Stimulated activated CD8-positive, alpha-beta memory T cell treated with anti-CD3 and anti-CD28 coated beads, Interleukin-4, amount 100 ng/mL, for 48 hours (primary cell): ENCODE measurements at places on chromosomes 6 and 20.

GRCh38 chr20:46468508-46468907 lies 44.9 kb downstream of the ZNF334 start:
- DNase-seq: no peak

DNA sequence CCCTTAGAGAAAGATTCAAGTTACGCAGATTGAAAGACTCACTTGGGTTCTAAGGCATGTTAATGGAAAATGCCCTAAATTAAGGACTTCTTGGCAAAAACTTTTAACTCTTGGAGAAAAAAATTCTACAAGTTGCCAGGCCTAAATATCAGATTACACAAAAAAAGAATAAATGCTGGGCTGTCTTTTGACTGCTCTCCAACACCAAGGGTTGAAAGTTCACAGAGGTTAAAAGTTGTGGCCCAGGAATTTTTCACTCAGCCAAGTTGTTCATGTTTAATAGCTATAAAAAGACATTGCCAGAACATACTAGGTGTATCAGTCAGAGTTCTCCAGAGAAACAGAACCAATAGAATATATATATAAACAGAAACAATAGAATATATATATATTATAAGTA lies 268.4 kb upstream of the PRND start:
- DNase-seq: no peak

DNA sequence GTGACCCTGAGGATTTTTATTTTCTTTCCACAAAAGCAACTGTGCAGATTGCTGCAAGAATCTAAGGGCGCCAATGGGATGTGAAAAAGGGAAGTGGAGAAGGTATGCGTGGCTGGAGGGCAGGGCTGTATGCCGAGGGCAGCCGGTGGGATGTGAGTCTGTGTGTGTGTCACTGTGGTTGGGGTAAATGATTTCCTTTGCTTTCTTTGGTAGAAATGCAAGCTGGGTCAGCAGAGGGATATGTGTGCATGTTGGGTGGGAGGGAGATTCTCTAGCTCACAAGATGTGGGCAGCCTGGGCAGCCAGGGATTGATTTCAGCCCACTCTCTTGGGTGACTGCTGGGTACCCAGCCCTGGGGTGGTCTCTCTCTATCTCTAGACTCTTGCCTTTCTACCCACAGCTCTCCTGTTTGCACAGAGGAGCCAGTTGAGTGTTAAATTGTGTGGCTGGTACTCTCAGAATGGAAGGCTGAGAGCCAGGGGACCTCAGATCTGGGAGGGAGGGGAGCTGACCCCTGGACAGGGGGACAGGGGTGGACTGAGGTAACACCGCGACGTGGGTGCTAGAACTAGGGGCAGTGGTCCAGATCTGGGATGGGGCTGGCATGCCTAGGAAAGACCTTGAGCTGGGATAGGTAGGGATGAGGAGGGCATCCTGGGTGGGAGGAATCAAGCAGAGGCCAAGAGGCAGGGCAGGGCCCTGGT lies 136.8 kb upstream of the RNF24 start:
- no peak for DNase-seq

DNA sequence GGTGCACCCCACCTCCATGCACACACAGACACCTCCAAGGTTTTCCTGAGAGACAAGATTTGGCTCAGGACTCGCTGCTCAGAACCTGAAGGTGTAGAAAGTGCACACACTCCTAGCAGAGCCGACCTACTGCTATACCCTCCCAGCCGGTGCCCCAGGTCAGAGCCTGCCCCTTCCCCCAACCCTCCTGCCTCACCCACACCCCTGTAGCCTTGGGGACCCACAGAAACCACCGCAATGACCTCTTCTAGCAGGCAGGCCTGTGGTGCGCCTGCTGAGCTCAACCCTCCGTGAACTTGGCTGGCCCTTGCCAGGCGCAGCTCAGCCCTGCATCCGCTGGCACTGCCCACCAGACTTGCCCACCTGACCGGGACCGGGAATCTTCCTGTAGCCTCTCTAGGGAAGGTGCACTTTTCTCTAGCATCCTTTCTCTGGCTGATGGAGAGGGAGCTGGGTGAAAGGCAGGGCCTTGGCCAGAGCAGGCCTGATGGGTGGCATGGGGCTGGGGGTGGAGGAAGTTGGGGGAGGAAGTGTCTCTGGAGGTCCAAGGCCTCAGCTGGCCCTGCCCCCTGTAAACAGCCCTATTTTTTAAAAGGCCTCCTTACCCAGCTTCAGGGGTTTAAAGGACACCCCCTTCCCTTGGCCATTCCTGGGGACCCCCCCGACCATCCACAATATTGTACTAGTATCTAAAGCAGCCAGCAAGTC lies 36.9 kb upstream of the SLCO4A1 start:
- no peak for DNase-seq

GRCh38 chr20:24612799-24613775 lies 143.7 kb downstream of the SYNDIG1 start:
- DNase-seq: no peak

GRCh38 chr6:163347021-163347446 lies 67.5 kb upstream of the QKI start:
- no peak for DNase-seq

DNA sequence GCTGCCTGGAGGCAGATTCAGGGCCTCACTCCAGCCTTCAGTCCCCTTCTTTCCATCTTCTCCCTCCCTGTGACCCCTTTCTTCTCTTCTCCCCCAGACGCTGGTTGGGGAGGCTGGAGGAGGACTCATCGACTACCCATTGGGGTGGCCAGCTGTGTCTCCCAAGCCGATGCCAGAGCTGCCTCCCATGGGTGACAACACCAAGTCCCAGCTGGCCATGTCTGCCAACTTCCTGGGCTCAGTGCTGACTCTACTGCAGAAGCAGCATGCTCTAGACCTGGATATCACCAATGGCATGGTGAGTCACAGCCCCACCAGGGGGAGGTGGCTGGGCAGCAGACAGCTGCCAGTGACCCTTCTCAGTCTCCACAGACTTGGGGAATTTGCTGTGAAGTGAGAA lies 12.9 kb downstream of the BPIFB4 start:
- DNase-seq: no peak

- no peak for DNase-seq
These were observed 263.5 kb upstream of the TAB2 start for GRCh38 chr6:149053848-149054558.

- DNase-seq: no peak
These were observed 53.6 kb downstream of the ZNF831 start for GRCh38 chr20:59217173-59217572.

DNA sequence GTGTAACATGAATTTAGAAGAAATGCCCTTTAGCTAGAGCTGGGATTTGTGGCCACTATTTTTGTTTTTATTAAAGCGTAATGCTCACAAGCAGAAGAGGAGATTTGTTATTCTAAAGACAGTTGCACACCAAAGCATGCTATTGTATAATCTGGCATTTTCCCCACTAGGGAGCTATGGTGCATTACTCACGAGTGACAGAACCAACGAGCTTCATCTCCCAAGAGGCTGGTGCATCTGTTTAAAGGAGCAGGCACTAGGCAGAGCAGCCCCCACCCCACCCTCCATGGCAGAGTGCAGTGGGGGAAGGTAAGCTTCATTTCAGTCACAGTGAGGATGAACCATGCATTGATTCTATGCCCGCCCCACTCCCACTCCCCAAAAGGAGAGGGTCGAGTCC lies 287.3 kb upstream of the TSHZ2 start:
- no peak for DNase-seq

DNA sequence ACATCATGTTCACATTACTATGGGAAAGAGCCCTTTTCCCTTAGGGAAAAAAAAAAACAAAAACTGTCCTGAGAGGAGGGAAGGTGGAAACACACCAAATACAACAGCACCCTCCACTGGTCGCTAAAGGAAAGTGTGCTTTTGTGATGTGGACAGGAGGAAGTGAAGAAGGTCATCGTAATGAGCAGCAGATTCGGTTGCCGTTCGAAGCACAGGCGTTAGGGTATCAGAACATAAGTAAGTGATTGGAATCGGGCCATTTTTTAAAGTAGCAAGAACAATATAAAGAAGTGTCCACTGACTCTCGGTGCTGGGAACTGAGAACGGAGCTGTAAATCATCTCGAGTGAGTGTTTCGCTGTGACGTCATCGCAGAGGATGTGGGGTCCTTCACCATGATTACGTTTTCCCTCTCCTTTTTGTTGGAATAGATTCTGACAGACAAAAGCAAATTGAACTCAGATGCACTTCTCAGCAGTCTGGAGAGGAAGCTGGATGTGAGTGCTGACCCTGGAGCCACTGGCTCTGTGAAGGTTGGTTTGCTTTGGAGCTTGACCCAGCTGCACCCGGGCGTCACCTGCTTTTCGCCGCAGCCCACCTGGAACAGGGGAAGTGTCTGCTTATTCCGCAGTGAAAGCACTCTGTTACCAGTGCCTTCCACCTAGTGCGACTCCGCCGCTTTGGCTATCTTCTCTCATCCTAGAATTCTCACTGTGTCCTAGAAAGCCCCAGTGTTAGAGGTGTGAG lies 203.6 kb upstream of the GMDS start:
- DNase-seq: peak; percentile 29

DNA sequence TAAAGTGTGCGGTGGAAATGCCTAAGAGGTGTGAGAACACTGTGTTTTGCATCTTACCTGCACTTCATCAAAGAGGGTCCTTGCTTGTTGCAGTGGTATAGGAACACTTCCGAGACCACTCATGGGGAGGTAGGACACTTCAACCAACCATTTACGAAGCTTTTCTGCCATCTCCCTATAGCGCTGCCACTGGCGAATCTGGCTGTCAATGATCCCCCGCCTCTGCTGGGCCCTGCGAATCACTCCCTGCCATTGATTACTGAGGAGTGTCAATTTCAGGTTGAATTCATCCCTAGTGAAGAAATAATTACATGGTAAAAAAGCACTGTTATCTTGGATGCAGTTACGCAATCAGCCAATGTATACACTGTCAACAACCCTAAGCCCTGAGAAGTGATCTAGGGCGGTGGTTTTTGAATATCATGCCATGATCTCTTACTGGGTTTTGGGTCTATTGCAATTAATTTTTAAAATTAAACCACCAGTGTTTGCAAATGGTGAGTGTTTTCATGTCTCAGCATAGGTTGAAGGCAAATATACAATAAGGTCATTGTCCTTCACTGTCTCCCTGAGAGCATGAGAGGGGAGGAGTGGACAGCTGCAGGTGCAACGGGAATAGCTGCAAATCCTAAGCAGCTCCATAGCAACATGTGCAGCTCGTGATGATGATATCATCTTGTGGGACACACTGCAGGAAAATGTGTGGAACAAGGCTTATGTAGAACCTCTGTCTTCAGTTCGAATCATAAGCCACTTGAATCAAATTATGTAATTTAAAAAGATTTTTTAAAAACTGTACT lies 400.6 kb downstream of the ESR1 start:
- no peak for DNase-seq

- no peak for DNase-seq
These were observed 72.4 kb downstream of the HFE start for GRCh38 chr6:26159357-26160273.

GRCh38 chr6:42450477-42451332 lies 1.0 kb downstream of the TRERF1 start:
- peak; percentile 63 for DNase-seq

GRCh38 chr6:44265007-44265721 lies at the start of gene NFKBIE:
NFKBIE (minus strand) TSS chr6:44265551; CDS start chr6:44265346, 205 bp downstream.
- DNase-seq: peak; percentile 99

GRCh38 chr6:81451787-81452186 lies 300.7 kb downstream of the TENT5A start:
- no peak for DNase-seq

GRCh38 chr6:141483598-141484061 lies 649.1 kb upstream of the GJE1 start:
- DNase-seq: peak; percentile 48

GRCh38 chr20:14266246-14266645 lies 71.2 kb downstream of the FLRT3 start:
- no peak for DNase-seq

GRCh38 chr6:10685092-10685915 lies 9.1 kb downstream of the C6orf52 start:
- DNase-seq: no peak
